ENCODE measurements at places on chromosomes 1 and 21. TPM values are rescaled to one million over a fixed set of nuclear protein-coding genes. Genes with fewer than 3 reads are reported as not detected.

- DNase-seq: peak; percentile 33
- H3K4me3 ChIP-seq: no peak overlapping the region
- no peaks in the 10 kb centered on the region for H3K36me3 ChIP-seq
- peaks cover 39% of the 10 kb centered on the region for H3K4me1 ChIP-seq
- H3K27me3 ChIP-seq: no peaks in the 10 kb centered on the region
These were observed 786 bp upstream of the CTSK start for GRCh38 chr1:150808846-150809245.

DNA sequence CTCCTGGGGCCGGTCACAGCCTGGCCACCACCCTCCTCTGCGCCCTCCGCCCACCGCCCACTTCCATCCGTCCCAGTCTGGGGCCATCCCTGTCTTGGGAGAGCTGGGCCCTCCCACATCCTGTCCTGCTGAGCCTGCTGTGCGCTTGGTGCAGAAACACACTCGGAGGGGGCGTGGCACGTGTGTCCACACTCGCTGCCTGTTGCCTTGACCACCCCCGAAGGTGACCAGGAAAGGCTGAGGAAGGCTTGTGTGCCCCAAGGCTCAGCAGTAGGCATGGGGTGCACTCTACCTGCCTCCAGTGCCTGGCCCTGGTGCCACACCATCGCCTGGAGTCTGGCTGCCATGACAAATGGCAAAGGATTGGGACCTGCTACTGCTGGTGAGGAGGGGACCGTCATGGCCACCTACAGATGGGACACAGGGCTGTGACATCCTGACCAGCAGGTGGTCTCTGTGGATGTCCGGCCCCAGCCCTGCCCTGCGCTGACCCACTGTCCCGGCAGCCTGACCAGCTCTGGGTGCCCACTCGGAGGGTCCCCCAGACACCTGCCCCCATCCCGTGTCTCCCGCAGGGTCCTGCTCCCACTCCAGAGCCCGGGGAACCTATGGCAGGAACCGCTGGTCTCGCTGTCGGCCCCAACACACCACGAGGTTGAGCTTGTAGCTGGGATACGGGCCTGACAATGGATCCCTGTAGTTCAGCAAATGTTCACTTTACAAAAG lies 23.2 kb upstream of the PTTG1IP start:
- no peak for DNase-seq
- no peaks in the 10 kb centered on the region for H3K36me3 ChIP-seq
- H3K27me3 ChIP-seq: peaks cover 25% of the 10 kb centered on the region

DNA sequence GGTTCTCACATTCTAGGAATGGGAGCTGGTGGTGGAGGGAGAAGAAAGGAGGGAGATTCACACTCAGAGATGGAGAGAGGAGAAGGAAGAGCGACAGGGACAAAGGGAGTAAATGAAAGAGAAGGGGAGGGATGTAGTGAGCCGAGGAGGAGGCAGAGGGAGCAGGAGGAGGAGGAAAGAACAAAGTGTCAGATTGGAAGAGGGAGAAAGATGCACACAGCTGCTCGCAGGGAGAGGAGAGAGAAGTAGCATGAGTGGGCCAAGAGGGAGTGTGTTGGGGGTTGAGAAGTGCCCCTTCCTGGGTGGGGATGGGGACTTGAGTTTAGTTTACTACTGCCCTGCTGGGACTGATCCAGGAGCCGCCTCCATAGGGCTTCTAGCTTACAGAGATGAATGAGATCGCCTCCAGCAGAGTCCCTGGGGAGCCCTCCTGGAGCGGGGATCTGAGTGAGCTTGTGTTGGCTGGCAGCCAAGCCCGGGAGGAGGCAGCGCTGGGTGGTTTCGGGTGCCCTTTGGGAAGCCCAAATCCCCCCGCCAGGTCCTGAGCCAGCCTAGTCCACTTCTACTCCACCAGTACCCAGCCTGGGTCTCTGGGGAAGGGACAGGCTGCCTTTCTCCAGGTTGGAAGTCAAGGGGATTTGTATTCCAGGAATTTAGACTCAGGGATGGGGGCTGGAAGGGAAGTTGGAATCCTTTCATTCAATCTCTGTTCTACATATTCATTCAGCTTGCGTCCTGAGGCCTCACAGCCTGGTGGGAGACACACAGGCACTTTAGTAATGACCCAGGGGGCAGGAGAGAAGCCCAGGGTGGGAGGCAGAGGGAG lies 20.9 kb downstream of the PTPRU start:
- no peak for DNase-seq
- peak overlapping the region; percentile 28 for H3K27ac ChIP-seq
- H3K36me3 ChIP-seq: no peaks in the 10 kb centered on the region
- H3K4me3 ChIP-seq: no peak overlapping the region
- no peaks in the 10 kb centered on the region for H3K4me1 ChIP-seq
- no peaks in the 10 kb centered on the region for H3K27me3 ChIP-seq

- no peak for DNase-seq
- H3K4me3 ChIP-seq: no peak overlapping the region
- no peaks in the 10 kb centered on the region for H3K4me1 ChIP-seq
- no peaks in the 10 kb centered on the region for H3K27me3 ChIP-seq
- H3K36me3 ChIP-seq: no peaks in the 10 kb centered on the region
- no peak overlapping the region for H3K27ac ChIP-seq
These were observed 48.5 kb upstream of the SAMD13 start for GRCh38 chr1:84253036-84253435.

DNA sequence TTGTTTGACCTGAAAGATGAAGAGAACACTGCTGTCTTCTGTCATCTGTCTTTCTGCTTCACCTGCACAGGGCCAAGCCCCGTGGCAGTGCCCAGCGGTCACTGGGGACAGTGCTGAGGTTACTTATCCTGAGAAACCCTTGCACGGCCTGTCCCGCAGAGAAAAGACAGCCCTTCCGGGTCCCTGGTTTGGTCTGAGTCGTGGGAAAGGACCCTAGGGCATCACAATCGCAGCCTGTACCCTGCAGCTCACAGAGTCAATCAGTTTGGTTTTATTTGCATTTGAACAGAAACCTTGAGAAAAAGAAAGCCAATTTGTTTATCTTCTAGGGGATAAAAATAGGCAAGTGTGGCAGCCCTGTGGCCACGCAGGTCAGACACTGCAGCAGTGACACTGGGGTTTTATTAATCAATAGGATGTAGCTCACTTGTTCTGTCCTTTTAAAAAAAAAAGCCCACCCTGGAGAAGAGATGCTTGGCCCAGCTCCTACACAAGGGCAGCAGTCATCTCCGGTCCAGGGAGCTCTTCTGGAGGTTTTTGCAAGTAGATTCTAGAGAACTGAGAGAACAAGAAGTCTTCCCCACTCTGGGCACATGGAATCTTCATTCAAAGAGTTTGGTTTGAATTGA lies 120.0 kb downstream of the PEX14 start:
- DNase-seq: no peak
- H3K36me3 ChIP-seq: no peaks in the 10 kb centered on the region
- H3K4me3 ChIP-seq: no peak overlapping the region
- no peak overlapping the region for H3K27ac ChIP-seq

GRCh38 chr1:147890177-147890790 lies 12.3 kb upstream of the GJA8 start:
- H3K27me3 ChIP-seq: no peaks in the 10 kb centered on the region
- peaks cover 16% of the 10 kb centered on the region for H3K4me1 ChIP-seq
- no peak overlapping the region for H3K27ac ChIP-seq

The DTL gene
- not detected for total RNA-seq

The UCHL5 gene
- total RNA-seq: 29.4 TPM

GRCh38 chr21:42047821-42048613 lies 23.1 kb upstream of the UMODL1 start:
- no peaks in the 10 kb centered on the region for H3K36me3 ChIP-seq
- H3K4me3 ChIP-seq: no peak overlapping the region
- H3K27ac ChIP-seq: peak overlapping the region; percentile 35
- H3K27me3 ChIP-seq: no peaks in the 10 kb centered on the region
- peaks cover 4% of the 10 kb centered on the region for H3K4me1 ChIP-seq

The DCDC2B gene
- total RNA-seq: not detected

DNA sequence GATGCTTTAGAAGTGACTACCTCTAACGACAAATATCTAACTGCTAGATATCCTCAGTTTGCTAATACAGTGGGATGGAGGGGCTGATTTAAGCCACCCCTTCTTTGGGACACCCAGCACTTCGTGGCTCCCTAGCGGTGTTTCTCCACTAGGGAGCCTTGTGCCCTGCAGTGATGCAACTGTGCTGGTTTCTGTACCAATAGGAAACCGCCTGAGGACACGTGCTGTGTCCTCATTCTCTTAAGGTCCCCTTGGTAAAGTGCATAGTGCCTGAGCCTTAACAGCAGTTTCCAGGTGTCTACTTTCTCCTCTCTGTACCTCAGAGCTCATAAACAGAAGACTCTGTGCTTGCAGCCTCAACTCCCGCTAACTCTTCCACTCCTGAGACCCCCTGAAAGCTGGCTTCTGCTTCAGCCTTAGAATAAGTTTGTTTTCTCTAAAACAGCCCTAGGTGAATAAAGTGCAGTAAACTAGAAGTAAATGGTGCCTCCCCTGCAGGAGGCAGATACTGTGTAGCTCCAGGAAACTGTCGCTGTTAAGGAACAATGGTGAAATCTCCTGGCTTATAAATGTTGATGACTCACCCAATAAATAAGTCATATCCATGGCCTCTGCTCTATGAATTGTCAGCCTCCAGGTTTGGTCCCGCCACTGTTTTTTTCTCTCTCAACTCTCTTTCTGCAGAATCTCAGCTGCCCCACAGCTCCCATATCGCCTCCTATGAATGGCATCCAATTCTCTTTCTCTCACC lies 130.4 kb downstream of the AK5 start:
- H3K27me3 ChIP-seq: no peaks in the 10 kb centered on the region
- no peaks in the 10 kb centered on the region for H3K4me1 ChIP-seq
- peaks cover 5% of the 10 kb centered on the region for H3K36me3 ChIP-seq
- H3K27ac ChIP-seq: no peak overlapping the region

DNA sequence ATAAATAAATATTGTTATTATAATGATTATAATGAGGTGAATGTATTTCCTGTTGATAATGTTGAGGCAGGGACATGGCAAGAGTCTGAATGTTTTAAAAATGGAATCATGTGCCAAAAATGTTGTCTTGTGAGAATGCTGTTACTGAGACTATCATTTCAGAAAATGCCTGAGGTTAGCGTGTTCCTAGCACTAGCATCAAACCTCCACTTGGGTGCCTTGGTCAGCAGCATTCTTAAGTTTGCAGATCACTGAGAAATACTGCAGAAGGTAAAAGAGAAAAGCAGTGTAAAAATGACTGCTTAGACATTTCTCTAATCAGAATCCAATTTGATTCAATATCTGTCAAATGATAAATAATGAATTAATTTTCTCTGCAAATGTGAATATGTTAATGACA lies 50.8 kb downstream of the OLFM3 start:
- H3K4me3 ChIP-seq: no peak overlapping the region
- H3K27me3 ChIP-seq: no peaks in the 10 kb centered on the region
- no peaks in the 10 kb centered on the region for H3K4me1 ChIP-seq

DNA sequence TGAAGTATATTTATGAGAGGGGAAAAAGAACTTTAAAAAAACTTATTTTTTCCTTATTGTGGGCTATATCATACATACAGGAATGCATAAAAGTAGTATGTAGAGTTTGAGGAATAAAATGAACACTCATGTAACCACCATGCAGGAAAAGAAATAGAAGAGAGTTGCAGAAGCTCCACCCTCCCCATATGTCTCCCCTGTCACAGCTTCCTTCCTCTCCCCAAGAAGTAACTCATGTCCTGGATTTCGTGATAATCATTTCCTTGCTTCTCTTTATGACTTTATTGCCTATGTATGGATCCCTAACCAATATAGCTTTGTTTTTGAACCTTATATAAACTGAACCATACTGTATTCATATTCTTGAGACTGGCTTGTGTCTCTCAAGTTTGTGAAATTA lies 126.4 kb downstream of the ZZZ3 start:
- H3K4me3 ChIP-seq: no peak overlapping the region
- H3K4me1 ChIP-seq: no peaks in the 10 kb centered on the region
- H3K27me3 ChIP-seq: no peaks in the 10 kb centered on the region
- no peaks in the 10 kb centered on the region for H3K36me3 ChIP-seq
- no peak for DNase-seq
- H3K27ac ChIP-seq: no peak overlapping the region

Measured in tibial nerve (tissue), 4 donors.